Upper lobe of left lung (tissue), 6 donors: ENCODE measurements at places on chromosomes 1 and 21. TPM values are rescaled to one million over a fixed set of nuclear protein-coding genes. Genes with fewer than 3 reads are reported as not detected.

AIRE gene
- not detected for total RNA-seq

FAM151A gene
- total RNA-seq: not detected

THAP3 gene
- total RNA-seq: 18.7 TPM

CRP gene
- total RNA-seq: not detected

IRF6 gene
- 21.0 TPM for total RNA-seq

IFNAR2 gene
- total RNA-seq: 24.3 TPM

KAZN gene
- total RNA-seq: 13.2 TPM

COA7 gene
- total RNA-seq: 2.2 TPM

CDK18 gene
- 33.0 TPM for total RNA-seq

CORT gene
- not detected for total RNA-seq

PTGS2 gene
- 5.3 TPM for total RNA-seq

MATN1 gene
- not detected for total RNA-seq

CATSPERE gene
- total RNA-seq: 1.0 TPM

KCNE2 gene
- not detected for total RNA-seq

LMNA gene
- 353 TPM for total RNA-seq

CCDC17 gene
- 45.9 TPM for total RNA-seq

PLPPR4 gene
- total RNA-seq: 0.22 TPM

SLC30A10 gene
- not detected for total RNA-seq

RNU1-3 gene
- total RNA-seq: under 0.01 TPM

BTG3 gene
- 112 TPM for total RNA-seq

FCER1G gene
- 138 TPM for total RNA-seq

PCP4L1 gene
- total RNA-seq: 5.1 TPM

CFHR3 gene
- not detected for total RNA-seq

AMPD1 gene
- not detected for total RNA-seq

CD53 gene
- 181 TPM for total RNA-seq
